Hypothalamus (tissue), 51 donors: ENCODE measurements at places on chromosomes 7 and 10.

GRCh38 chr10:129952378-129953118 is 11.5 kb downstream of the EBF3 start:
- no peak for DNase-seq

DNA sequence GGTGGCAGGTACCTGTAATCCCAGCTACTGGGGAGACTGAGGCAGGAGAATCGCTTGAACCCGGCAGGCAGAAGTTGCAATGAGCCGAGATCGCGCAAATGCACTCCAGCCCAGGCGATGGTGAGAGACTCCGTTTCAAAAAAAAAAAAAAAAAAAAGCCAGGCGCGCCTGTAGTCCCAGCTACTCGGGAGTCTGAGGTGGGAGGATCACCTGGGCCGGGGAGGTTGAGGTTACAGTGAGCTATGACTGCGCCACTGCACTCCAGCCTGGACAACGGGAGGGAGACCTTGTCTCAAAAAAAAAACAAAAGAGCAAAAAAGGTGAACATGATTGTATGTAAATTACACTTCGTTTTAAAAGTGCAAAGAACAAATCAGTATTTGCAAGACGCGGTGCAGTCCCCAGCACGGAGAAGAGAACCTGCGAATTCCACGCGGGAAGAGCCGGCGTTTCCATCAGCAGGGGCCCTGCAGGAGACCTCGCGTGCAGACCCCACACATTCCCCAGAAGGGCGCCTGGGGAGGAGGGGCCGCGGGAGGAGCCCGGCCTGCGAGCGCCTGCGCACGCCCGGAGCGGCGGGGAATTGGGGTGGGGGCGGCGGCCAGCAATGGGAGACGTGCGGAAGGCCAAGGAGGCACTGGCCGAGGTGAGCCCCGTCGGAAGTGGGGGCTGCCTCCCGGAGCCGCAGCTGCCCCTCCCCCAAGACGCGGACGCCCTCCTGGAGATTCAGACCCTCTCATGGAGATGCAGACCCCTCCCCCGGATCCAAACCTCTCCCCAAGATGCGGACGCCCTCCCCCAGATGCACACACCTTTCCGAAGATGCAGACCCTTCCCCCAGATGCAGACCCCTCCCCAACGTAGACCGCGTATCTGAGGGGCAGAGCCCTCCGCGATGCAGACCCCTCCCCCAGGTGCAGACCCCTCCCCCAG is 16.7 kb upstream of the SUN1 start:
- DNase-seq: no peak

DNA sequence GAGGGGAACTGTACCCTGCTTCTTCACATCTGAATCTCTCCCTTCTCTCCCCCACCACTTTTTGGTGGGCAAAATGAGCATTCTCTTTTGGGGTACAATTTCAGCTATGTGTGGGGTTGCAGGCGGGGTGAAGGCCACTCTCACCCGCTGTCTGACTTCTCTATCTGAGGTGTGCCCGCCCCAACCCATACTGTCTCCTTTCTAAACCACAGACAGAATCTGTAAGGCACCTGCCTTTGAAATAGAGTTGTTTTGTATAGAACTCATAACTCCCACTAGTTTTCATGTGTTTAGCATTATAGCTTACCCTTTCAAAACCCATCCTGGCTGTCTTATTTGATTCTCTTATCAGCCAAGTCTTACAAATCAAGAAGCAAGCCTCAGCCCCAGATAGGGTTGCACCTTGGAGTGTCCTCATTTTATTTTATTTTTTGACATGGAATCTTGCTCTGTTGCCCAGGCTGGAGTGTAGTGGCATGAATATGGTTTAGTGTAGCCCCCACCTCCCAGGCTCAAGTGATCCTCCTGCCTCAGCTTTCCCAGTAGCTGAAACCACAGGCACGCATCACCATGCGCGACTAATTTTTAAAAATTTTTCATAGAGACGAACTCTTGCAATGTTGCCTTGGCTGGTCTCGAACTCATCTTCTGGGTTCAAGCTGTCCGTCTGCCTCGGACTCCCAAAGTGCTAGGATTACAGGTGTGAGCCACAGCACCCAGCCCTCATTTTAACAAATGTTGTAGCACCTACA is 11.9 kb downstream of the TSPAN14 start:
- no peak for DNase-seq

DNA sequence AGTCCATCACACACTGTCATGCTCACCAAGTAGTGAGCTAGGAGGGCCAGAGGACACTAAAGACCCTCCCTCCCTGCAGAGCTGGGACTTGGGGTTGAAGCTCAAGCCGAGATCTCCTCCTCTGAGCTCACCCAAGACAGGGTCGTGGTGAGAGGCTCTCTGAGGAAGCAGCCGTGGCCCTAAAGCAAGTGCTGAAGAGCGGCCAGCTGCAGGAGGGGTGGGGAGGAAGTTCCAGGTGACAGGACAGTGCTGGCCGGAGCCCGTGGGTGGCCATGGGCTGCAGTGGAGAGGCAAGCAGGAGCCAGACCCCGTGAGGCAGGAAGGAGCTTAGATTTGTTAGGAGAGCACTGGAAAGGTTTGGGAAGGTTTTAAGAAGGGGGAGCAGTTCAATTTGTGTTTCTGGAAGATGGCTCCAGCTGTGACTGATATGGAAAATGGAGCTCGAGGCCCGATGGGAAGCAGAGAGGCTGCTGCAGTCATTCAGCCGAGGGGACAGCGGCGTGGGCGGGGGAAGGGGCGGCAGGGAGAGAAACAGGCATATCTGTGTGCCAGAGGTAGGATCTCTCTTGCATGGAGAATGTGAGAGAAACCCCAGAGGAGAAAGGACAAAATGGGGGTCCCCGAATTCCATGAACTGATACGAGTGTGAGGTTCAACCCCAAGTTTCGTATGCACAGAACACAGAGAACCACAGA is 26.9 kb upstream of the DNAAF5 start:
- no peak for DNase-seq
